ENCODE measurements at places on chromosomes 3 and 15.

GRCh38 chr3:142013326-142013980 is 135.9 kb downstream of the TFDP2 start:
- DNase-seq: no peak

GRCh38 chr15:31215490-31216214 is 111.0 kb upstream of the KLF13 start:
- DNase-seq: peak; percentile 62

DNA sequence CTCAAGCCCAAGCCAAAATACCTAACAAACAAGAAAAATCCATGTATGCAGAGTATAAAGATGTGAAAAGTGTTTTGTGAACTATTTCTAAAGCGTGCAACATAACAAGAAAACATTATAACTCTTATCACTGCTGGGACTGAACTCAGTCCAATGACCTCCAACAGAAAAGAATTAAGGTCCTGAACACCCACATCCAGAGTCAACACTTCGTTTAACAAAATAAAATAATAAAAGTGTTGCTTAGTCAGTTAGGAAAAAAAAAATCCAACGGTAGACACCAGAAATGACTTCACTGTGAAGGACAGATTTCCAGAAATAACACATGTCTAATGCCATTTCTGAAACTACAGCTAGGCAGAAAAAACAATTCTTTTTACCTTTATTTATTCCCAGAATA is 28.0 kb downstream of the MB21D2 start:
- DNase-seq: no peak

DNA sequence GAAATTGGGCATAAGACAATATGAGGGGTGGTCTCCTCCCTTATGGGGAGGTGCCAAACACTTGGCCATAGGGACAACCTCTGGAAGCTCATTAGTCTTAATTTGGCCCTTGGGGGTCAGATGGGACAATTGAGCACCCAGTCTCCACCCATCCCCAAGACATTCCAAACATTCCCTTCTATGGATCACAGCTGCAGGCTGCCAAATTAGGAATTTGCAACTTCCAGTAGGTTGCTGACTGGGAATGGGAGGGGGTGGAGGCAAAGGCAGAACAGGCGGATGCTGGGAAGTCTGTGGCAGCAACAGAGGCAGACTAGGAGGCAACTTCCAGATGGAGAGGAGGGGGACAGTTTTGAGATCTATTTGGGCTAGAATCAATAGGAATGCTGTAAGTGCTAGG is 1.4 kb upstream of the PDHB start:
- peak; percentile 44 for DNase-seq

DNA sequence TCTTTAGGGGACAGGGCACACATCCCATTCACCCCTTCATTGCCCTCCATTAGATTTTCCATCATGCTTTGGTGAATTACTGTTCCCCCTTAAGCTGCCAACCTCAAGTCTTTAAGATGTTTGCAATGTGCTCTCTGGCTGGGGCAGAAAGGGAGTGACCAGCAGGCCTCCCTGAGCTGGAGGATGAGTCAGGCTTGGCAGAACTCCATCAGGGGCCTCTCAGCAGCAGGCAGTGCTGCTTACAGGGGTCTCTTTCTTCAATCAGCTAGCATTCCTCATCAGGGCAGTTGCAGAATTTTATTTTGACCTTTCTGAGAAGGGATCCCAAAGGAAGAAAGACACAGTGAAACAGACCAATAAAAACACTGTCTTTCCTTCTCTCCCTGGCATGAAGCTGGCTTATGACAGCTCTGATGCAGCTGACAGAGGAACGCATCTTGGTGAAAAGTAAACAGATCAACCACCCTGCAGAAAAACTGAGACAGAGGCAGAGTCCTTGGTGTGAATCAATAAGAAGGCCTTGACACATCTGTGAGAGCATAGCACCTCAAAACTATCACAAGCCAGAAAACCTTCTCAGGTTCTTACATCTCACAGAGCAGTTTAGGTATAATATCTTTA is 88.7 kb upstream of the MRPL3 start:
- peak; percentile 47 for DNase-seq

DNA sequence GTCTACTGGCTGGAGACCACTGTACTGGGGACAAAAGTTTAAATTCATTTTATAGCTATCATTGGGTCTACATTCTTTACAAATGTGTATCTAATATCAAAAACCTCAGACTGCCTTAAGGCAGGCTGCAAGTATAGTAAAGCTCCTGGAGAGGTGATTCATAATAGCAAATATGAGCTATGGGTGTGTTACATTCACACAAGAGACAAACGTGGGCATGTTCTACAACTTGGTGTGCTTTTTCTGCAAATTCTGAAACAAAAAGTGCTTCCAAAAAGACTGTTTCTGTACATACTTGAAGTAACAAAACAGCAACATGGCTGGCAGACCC is 1101.4 kb downstream of the ROBO1 start:
- DNase-seq: peak; percentile 89

- DNase-seq: no peak
Measured at GRCh38 chr3:101819649-101820206, 29.6 kb upstream of the NFKBIZ start.

GRCh38 chr15:92655178-92655995 is at the start of gene FAM174B:
TSS of gene FAM174B (minus strand) at chr15:92655775.
- DNase-seq: peak; percentile 53

GRCh38 chr3:49658711-49659110 is 15.4 kb upstream of the APEH start:
- DNase-seq: no peak

GRCh38 chr3:152120601-152121269 is 148.0 kb upstream of the MBNL1 start:
- DNase-seq: no peak

DNA sequence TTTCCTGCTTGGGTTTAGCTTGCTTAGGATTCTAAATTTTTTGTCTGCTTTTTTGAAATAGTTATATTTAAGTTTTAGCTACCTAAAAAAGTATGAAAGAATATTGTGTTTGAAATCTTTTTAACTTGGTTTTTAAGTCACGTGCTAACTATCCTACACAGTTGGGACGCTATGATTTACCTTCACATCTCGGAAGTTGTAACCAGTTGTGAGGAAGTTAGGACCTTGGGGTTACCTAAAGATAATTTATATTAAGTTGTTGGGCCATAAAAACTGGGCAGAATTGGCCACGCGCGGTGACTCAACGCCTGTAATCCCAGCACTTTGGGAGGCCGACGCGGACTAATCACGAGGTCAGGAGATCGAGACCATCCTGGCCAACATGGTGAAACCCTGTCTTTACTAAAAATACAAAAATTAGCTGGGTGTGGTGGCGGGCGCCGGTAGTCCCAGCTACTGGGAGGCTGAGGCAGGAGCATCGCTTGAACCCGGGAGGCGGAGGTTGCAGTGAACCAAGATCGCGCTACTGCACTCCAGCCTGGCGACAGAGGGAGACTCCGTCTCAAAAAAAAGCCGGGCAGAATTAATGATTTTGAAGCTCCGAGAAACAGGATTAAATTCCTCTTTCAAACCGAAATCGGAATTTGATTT is 1.0 kb downstream of the ZFAND6 start:
- DNase-seq: peak; percentile 53

GRCh38 chr3:120275618-120276017 is 9.4 kb downstream of the GPR156 start:
- DNase-seq: no peak

All from PC-3 (cell line).